Stimulated activated naive CD4-positive, alpha-beta T cell (primary cell): ENCODE measurements at places on chromosomes 11 and 22.

DNA sequence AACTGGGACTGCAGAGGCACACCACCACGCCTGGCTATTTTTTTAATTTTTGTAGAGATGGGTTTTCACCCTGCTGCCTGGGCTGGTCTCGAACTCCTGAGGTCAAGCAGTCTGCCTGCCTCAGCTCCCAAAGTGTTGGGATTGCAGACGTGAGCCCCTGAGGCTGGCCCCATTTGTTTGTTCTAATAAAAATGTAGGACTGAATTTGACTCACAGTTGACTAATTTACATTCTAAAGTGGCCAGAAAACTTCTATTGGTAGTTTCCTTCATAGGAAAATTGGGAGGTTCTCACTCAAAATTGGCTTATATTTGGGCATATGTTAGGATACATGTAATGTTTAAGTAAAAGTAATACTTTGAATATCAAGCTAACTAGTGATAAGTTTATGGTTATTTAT is 35.0 kb downstream of the PPFIA1 start:
- no peak for DNase-seq

DNA sequence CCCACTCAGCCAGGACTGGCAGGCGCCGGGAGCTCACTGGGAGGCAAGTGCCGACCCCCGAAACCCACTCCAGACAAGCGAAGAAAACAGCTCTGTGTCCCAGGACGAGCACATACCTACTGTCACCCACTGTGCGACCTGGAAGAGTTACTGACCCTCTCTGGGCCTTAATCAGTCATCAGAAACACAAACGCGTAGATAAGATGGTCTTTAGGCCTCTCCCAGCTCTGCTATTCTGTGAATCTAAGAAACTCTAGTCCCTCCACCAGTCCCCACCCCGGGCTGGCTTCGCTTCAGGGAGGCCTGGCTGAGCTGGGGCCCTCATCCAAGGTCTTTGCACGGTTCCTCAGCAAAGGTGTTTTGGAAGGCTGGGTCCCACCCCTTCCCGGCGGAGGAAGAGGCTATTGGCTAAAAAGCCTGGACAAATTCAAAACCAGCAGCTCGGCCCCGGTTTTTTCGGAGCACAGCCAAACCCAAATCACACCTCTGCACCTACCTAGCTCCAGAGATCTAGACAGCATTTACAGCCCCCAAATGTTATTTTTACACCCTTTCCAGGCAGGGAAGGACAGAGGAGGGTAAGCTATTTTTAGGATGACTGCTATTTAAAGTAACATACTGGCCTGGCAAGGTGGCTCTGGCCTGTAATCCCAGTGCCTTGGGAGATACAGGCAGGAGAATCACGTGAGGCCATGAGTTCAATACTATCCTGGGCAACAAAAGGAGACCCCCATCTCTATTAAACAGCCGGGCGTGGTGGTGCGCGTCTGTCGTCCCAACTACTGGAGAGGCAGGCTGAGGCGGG is 13.2 kb upstream of the HDHD5 start:
- DNase-seq, result no peak

DNA sequence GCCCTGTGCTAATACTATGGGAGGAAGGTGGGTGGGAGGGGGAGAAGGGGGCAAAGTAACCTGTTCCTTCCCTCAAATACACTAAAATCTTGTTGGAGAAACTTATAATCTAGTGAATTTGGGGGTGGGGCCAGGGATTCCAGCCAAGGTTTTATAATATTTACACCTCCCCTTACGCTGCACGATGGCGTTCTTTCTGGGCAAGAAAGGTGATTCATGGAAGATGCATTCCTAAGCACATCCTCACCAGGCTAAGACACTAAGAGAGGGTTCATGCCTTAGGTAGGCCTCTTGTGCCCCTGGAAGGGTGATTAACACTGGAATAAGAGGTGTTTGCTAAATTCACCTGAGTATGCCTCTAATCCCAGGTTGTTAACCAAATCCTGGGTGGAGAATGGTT is 82.6 kb downstream of the BARX2 start:
- no peak for DNase-seq

GRCh38 chr11:119014209-119014924 is 3.8 kb downstream of the RPS25 start:
- no peak for DNase-seq

- DNase-seq, result no peak
Measured at GRCh38 chr11:15725246-15725645, 610.5 kb downstream of the INSC start.

GRCh38 chr11:102423936-102424335 is 28.6 kb downstream of the TMEM123 start:
- DNase-seq, result no peak

- no peak for DNase-seq
Measured at GRCh38 chr11:96219981-96220623, 122.9 kb downstream of the MAML2 start.

DNA sequence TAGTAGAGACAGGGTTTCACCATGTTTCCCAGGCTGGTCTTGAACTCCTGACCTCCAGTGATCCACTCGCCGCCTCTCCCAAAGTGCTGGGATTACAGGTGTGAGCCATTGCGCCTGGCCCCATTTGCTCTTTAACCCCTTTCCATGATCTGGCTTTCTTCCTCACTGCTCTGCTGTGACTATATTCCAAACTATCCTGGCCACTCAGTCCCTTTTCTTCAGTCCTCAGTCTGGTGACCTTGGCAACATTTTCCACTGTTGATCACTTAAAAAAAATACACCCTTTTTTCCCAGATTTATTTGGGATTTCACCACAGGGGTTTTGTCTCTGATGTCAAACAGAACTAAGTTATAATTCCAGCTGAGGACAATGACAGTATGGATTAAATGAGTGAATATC is 24.5 kb downstream of the MMP20 start:
- DNase-seq, result no peak
